Activated CD8-positive, alpha-beta T cell treated with anti-CD3 and anti-CD28 coated beads for 36 hours (primary cell): ENCODE measurements at places on chromosomes 16 and 17.

- peak overlapping the region; percentile 56 for H3K4me3 ChIP-seq
Measured at GRCh38 chr17:77441940-77442339, 301.2 kb downstream of the SEC14L1 start.

DNA sequence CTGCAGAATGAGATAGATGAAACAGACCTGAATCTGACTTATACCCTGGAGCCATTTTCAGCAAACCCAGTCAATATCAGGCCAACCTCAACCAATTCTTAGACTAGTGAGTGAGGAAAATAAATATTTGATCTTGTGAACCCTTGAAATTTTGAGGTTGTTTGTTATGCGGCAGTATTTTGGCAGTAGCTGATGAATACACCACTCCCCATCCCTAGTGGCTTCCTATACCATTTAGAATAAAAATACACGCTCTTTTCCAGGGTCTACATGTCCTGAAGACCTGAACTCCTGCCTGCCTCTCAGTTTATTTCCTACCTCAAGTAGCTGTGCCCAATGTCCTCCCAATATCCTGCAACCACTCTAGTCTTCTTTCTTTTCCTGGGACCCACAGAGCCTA, 647.3 kb downstream of the WWOX start:
- no peak for DNase-seq
- H3K4me3 ChIP-seq, result no peak overlapping the region
- peaks cover 47% of the 10 kb centered on the region for H3K4me1 ChIP-seq

- H3K4me1 ChIP-seq, result peaks cover 49% of the 10 kb centered on the region
- DNase-seq, result peak; percentile 64
- peak overlapping the region; percentile 83 for H3K4me3 ChIP-seq
- no peaks in the 10 kb centered on the region for H3K27me3 ChIP-seq
- peak overlapping the region; percentile 90 for H3K27ac ChIP-seq
Measured at GRCh38 chr16:87392821-87393679, 914 bp downstream of the MAP1LC3B start.

DNA sequence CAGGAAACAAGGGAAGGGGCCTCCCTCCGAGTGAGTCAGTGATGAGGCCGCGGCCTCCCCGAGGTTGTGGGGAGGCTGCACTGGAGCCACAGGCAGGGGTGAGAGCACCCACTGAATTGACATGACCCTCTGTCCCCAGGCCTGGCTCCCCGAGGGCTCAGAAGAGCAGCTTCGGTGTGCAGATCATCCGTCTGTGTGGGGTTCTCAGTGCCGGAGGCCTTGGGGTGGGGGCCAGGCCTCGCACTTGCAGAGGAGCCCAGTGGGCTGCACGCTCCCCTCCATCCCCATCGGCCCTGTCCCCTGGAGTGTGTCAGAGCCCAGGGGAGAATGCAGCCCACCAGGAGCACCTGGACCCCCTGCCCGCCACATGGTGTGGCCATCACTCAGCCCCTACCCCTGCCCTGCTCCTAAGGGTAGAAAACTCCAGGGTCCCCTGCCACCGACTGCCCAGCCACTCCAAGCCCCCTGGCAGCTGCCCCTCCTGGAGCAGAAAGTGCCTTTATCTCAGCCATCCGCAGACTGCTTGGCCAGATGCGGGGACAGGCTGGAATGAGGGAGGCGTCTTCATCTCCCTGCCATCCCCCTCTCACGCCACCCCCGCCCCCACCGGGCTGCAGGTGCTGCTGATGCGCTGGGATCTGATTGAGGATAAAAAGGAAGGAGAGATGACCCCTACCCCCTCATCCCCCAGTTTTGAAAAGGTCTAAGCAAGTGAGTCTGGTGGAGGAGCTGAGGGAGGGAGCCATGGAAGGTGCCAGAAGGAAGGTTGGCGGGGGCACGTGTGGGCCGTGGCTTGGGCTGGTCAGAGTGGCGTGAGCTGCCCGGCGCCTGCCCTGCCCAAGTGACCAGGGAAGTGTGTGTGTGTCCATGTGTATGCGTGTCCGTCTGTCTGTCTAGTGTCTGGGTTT, 358.3 kb downstream of the SEC14L1 start:
- no peaks in the 10 kb centered on the region for H3K27me3 ChIP-seq
- H3K4me3 ChIP-seq, result no peak overlapping the region
- peaks cover 40% of the 10 kb centered on the region for H3K36me3 ChIP-seq
- peaks cover 11% of the 10 kb centered on the region for H3K4me1 ChIP-seq
- DNase-seq, result no peak

DNA sequence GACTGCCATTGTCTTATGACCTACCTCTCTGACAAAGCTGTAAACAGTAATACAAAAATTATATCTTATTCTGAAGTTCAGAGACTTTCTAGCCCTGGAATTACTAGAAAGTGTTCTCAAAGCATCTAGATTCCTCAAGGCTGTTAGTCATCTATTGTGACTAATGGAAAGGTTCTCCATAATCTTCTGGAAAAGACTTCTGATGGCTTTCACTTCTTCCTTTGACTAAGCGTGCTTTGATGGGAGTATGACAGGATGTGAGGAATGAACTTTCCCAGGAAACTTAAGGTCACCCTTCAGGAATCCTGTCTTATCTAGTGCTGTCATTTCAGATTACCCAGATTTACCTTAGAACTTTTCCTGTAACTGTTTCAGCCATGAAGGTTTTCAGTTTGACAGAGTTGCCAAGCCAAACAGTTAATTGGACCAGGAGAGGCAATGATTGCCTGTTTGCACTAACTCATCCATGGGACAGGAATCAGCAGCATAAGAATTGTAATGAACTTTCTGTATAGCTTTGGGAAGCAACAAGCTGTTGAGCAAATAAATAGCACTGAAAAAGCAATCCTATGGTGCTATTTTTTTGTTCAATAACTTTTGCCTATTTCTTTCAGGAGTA, 43.5 kb downstream of the AP2B1 start:
- H3K4me1 ChIP-seq, result no peaks in the 10 kb centered on the region
- no peak overlapping the region for H3K27ac ChIP-seq
- no peaks in the 10 kb centered on the region for H3K27me3 ChIP-seq
- DNase-seq, result no peak

DNA sequence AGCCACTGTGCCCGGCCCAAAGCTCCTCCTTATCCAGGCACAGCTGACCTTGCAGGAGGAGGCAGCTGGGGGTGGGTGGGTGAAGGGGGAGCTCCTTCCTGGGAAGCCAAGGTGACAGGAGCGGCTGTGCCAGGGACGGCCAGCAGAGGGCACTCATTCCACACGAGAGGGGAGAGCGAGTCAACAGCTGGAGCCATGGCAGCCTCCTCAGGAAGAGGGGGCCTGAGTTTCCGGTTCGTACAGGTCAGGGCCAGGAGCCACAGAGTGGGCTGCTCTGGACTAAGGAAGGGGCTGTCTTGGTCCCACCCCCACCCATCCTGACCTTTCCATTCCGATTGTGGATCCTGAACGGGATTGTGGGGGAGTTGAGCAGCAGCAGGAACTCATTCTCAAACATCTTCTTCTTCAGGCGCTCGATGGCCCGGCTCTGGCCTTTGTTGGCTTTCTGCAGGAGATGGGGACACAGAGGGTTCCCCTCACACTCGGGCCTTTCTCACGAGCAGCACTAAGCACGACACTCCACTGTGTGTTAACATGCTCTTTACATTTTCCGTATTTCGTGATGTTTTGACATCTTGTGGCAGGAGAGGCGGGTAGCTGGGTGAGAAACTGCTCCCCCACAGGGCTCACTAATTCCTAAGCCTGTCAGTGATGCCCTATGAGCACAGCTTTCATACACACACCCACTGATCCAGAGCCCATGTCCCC, 61.6 kb downstream of the TIMM22 start:
- H3K27ac ChIP-seq, result no peak overlapping the region
- no peak overlapping the region for H3K4me3 ChIP-seq
- no peaks in the 10 kb centered on the region for H3K4me1 ChIP-seq
- no peaks in the 10 kb centered on the region for H3K27me3 ChIP-seq
- peak; percentile 73 for DNase-seq

DNA sequence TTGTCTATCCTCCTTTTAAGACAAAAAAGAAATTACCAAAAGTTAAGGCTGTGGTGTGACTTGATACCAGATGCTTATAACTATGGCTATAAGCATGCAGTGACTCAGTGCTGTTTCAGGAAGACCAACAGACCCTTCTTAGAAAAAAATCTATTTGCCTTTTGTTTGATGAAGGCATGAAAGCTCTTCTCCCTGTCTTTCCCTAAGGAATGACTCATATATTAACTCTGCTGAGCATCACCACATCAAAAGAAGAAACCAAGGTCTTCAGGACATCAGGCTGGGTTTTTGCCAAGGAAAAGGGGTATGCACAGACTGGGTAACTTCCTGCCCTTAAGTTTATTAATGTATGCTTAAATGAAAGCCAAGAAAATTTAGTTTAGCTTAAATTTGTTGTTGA, 47.1 kb downstream of the VMP1 start:
- peak overlapping the region; percentile 84 for H3K27ac ChIP-seq
- H3K27me3 ChIP-seq, result no peaks in the 10 kb centered on the region
- H3K4me3 ChIP-seq, result peak overlapping the region; percentile 50

DNA sequence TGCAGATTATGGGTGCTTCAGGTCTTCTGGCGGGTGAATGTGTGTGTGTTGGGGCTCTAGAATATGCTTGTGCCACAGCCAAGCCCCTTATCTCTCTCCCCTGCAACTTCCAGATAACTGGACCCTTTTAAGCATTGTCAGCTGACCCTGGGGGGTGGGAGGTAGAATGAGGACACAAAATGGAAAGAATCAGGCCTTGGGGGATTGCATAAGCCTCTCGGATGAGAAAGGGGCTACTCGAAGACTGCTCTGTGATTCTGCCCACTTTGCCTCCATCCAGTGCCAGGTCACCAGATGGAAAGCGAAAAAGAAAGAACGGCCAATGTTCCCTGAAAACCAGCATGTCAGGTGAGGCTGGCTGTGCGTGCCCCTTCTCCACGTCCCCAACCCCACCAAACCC, 13.8 kb downstream of the THRA start:
- H3K4me1 ChIP-seq, result peaks cover 21% of the 10 kb centered on the region
- DNase-seq, result no peak
- H3K36me3 ChIP-seq, result no peaks in the 10 kb centered on the region
- H3K4me3 ChIP-seq, result no peak overlapping the region
- no peak overlapping the region for H3K27ac ChIP-seq

DNA sequence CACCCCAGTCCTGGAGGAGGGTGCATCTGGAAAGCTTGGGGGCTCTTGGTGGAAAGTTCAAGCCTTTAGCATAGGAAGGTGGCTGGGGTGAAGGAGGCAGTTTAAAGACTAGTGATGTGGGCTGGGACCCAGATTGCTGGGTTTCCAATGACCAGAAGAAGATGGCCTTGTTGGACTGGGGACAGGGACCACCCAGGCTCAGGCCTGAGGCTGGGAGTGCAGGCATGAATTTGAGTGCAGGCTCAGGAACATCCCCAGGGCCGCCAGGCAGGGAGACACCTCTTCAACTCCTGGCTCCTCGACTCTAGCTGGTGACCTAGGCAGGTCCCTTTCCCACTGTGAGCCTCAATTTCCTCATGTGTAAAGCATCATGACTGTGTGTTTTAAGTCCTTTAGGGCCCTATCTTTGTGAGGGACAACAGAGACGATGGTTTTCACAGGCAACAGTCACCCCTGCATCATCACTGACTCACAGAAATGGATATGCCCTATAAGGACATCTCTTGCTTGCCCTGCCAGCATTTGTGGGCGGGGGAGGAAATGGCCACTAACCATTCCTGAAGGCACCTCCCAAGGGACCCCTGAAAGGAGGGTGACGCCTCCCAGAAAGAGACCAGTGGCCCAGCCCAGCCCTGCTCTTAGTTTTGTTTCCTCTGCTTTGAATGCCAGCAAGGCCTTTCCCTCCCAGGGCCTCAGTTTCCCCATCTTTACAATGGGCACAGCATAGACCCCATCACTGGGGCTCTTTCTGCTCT, 11.1 kb downstream of the NLRC5 start:
- H3K36me3 ChIP-seq, result peaks cover 66% of the 10 kb centered on the region
- no peaks in the 10 kb centered on the region for H3K27me3 ChIP-seq
- DNase-seq, result peak; percentile 88
- H3K27ac ChIP-seq, result peak overlapping the region; percentile 99

DNA sequence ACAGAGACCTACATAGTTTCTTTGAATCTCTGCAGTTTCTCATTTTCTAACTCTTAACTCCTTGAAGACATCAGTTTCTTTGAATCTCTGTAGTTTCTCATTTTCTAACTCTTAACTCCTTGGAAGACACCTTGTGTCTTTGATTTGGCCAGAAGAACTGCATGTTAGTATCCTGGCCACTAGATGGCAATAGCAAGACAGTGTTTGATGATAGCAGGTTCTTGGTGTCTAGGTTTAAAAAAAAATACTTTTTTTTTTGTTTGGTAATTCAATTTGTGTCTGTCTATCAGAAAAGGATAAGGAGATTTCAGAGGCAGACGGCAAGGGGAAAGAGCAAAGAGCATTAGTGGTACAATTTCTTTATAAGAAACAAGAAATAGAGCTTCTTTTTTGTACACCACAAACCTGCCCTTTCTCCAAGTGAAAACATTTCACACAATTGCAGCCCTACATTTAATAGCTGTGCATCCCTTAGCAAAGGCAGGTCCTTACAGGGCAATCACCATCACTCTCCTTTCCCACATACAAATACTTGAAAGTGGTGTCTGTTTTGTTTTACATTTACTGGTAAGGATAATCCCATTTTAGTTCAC, 1324.9 kb upstream of the CDH8 start:
- no peak overlapping the region for H3K27ac ChIP-seq
- H3K36me3 ChIP-seq, result no peaks in the 10 kb centered on the region
- no peaks in the 10 kb centered on the region for H3K27me3 ChIP-seq
- no peaks in the 10 kb centered on the region for H3K4me1 ChIP-seq

DNA sequence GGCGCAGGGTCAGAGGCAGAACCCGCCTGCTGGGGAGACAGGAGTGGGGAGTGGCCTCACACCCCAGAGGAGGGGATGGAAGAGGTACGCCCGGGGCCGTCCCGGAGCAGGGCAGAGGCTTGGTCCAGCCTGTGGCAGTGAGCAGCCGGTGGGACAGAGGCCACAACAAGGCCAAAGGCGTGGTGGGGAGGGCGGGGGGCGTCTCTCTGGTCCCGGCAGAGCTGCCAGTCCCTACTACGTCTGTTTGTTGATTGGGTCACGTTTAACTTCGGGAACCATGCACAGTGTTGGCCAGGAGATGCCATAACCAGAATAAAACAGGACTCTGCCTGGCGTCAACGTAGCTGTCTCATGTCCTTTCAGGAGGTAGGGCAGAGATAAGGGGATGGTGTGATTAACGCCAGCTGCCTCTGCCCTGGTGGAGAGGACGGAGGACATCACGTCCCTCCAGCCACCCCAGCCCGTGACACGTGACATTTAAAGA, 192.8 kb downstream of the BANP start:
- no peaks in the 10 kb centered on the region for H3K4me1 ChIP-seq
- DNase-seq, result no peak

- DNase-seq, result no peak
- no peak overlapping the region for H3K27ac ChIP-seq
- no peak overlapping the region for H3K4me3 ChIP-seq
- peaks cover 10% of the 10 kb centered on the region for H3K27me3 ChIP-seq
- peaks cover 14% of the 10 kb centered on the region for H3K4me1 ChIP-seq
Measured at GRCh38 chr17:72631568-72631948, 460.9 kb downstream of the SLC39A11 start.

- no peak for DNase-seq
- no peaks in the 10 kb centered on the region for H3K27me3 ChIP-seq
- H3K4me1 ChIP-seq, result peaks cover 33% of the 10 kb centered on the region
Measured at GRCh38 chr16:80992676-80993293, 13.9 kb downstream of the CMC2 start.

GRCh38 chr16:11727796-11728543, 14.7 kb downstream of the TXNDC11 start:
- peak overlapping the region; percentile 59 for H3K27ac ChIP-seq
- no peak overlapping the region for H3K4me3 ChIP-seq
- H3K36me3 ChIP-seq, result peaks cover 45% of the 10 kb centered on the region
- peaks cover 28% of the 10 kb centered on the region for H3K4me1 ChIP-seq
- H3K27me3 ChIP-seq, result no peaks in the 10 kb centered on the region
